ENCODE measurements at places on chromosomes 7 and 10.
A peak's percentile ranks its signal among the peaks of the same experiment; 100 is the strongest.

DNA sequence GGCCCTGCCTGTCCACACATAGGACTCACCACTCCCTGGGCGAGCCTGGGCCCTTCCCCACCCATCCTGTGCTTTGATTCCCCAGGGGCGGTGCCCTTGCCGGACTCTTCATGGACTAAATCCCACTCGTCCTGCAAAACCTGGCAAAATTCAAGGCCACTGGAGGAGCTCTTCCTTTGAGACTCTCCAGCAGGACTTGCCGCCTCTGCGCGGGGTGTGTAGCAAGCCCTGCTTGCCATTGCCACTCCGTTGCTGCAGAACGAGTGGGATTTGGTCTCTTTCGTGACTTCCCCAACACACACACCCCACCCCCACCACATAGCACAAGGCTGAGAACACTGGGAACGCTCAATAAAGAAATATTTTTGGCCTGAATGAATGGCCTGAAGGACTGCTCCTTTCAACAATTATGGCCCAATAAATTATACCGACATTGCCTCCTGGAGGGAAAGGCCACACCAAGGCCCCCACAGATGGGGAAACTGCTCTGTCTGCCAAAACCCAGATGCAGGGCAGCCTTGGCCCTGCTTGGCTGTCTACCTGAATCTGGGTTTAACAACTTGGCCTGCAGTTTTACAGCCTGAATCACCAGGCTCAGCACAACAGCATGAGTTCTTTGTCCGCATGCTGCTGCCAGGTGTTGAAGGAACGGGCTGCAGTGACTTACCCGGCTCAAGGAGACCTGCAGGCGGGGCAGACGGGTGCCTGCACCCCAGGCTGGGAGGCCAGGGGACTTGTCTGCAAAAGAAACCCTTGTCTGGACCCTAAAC, 72.8 kb upstream of the KAT6B start:
- DNase-seq, result no peak

DNA sequence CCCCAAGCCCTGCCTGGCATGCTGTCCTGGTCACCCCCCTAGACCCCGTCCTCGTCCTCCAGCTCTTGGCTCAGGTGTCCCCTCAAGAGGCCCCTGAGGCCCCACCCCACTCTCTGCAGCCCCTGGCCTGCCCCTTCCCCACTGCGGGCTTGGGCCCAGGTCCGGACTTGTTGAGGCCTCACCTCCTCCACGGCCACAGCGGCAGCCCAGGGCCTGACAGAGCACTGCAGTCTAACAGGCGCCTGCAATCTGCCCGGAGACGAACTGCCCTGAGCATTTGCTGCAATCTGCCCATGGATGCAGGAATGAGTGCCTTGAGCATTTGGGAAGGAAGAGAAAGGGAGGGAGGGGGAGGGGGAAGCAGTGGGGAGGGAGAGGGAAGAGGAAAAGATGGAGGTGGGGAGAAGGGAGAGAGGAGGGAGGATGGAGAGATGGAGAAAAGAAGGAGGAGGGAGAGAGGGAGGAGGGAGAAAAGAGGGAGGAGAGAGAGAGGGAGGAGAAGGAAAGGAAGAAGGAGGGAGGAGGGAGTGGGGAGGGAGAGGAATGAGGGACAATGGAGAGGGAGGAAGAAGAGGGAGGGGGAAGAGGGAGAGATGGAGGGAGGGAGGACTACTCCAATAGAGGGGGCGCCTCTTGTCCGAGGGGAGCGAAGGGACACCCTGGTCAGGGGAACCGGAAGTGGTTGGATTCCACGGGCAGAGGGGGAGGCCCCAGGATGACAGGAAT, 73.9 kb downstream of the PDGFA start:
- no peak for DNase-seq

DNA sequence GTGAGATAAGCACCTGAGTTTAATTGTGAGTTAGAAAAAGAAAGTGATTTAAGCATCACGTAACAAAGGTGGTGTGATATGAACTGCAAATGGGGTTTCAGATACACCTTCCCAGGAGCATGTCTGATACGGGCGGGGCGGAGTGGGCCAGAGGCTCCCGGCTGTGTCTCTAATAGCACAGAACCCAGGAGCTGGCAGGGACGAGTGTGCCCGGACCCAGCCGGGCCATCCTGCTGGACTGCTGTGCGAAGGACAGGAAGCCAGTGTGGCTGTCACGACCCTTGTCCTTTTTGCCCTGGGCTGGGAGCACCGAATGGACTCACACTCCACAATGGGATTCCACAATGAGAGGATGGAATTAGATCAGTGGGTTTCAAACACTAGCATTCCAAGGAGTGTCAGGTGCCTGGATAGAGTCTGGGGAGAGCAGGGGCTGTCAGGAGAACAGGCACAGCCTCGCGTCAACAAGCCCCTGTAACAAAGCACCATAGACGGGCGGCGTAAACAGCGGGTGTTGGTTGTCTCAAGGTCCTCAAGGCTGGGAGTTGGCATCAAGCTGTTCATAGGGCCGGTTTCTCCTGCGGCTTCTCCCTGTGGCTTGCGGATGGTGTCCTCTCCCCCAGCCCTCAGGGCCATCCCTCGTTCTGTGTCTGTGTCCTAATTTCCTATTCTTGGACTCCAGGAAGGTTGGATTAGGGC, 242.6 kb upstream of the PITRM1 start:
- no peak for DNase-seq

DNA sequence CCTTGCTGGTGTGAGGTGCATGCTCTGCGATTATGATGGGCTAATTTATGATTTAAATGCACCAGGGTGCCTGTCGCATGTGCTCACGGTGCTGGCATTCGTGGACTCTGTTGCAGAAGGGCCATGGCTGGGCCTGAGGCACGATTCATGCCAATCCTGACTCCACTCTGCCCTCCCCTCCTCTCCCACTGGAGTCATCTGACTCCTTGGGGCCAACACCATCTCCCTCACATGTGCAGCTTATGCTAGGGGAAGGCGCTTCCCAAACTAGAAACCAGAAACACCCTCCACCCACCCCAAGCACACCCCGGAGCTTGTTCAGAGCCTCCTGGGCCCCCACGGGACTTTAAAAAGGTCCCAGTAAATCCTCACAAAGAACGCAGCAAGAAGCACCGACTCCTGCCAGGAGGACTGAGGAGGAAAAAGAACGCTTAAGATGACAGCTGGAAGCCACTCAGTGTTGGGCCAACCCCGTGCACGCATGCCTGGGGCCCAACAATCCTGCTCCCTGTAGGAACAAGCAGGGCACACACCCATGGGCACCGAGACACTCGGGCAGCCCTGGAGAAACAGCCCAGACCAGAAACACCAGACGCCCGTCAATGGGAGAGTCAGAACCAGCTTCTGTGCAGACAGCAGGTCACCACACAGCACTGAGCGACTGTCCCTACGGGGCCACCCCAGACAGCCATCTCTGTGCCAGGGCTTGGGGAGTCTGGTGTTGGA, 14.1 kb downstream of the BRI3 start:
- no peak for DNase-seq

GRCh38 chr10:34524369-34525091, 290.6 kb downstream of the PARD3 start:
- DNase-seq, result no peak

DNA sequence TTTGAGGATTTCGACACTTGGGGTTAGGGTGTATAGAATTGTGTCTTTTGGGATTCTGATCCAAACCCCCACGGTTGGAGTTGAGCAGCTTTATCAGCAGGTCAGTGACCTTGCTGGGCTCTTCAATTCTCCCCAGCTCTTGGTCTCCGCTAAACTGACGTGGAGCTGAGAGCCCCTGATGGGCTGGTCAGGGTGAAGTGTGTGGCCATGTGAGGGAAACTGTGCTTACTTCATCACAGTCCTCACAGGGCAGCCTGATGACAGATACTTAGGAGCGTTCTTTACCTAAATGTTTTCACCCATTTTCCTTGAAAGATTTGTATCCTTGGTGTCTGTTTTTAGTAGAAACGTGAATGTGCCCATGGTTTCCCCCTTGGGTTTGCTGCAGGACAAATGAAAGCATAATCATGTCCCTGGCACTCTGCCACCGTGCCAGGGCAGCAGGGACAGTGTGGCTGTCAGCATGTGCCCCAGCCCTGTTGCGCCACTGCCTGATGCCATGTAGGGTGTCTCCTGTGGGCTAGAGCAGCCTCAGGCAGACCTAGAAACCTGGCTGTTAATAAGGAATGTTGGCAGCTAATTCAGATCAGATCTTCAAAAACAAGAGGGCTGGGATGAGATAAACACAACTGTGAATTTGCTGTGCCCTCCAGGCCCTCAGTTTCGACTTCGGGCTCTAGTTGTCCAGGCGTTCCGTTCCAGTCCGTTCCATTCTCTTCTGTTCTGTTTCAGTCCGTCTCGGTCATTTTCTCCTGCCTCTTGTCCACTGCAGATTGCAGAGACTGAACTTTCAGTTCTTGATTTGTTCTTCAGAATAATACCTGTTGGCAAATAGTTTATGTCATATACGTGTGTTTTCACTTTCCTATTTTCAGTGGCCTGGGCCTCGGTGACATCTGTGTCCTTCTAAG, 96.8 kb downstream of the TRRAP start:
- DNase-seq, result no peak

DNA sequence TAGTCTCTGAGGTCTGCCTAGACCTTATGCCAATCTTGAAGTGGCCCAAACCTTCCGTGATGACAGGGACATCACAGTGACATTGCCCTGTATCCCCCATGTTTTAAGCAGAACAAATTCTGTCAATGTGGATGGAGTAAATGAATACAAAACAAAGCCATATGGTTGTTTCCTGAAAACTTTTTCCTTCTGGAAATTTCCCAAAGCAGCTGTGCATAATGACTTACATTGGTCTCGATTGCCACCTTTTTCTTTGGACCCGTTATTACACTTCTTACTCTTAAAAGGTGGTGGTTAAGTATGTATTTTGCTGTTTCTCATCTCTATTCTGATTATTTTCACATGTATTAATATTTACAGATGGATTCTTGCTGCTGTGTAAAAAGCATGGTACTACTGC, 411.2 kb upstream of the KLF6 start:
- DNase-seq, result no peak

GRCh38 chr7:122014697-122015096, 129.4 kb downstream of the AASS start:
- no peak for DNase-seq

GRCh38 chr10:50674469-50675254, 50.9 kb upstream of the SGMS1 start:
- no peak for DNase-seq

- DNase-seq, result no peak
Observed at GRCh38 chr7:150784954-150785353, 15.2 kb downstream of the TMEM176B start.

GRCh38 chr10:70132098-70133029, at the start of gene AIFM2:
TSS of gene AIFM2 (minus strand) at chr10:70132825. CDS start at chr10:70124084, 8,741 bp downstream.
- no peak for DNase-seq

DNA sequence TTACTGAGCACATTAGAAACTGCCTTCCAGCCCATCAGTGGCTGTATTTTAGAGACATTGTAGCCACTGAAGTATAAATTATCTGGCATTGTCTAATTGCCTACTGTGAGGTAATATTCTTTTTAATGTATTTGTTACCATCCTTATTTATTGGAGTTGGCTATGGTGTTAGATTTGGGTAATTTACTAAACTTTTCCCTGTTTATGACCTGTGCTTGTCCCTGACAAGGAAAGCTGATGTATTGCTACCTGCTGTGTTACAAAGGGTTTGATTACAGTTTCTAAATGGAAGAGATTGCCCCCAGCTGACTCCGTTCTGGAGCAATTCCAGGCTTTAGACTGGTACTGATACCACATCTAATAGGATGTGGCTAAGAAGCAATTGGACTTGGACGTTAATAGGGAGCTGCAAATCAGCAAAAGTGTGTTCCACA, 12.3 kb upstream of the ASCC1 start:
- no peak for DNase-seq

DNA sequence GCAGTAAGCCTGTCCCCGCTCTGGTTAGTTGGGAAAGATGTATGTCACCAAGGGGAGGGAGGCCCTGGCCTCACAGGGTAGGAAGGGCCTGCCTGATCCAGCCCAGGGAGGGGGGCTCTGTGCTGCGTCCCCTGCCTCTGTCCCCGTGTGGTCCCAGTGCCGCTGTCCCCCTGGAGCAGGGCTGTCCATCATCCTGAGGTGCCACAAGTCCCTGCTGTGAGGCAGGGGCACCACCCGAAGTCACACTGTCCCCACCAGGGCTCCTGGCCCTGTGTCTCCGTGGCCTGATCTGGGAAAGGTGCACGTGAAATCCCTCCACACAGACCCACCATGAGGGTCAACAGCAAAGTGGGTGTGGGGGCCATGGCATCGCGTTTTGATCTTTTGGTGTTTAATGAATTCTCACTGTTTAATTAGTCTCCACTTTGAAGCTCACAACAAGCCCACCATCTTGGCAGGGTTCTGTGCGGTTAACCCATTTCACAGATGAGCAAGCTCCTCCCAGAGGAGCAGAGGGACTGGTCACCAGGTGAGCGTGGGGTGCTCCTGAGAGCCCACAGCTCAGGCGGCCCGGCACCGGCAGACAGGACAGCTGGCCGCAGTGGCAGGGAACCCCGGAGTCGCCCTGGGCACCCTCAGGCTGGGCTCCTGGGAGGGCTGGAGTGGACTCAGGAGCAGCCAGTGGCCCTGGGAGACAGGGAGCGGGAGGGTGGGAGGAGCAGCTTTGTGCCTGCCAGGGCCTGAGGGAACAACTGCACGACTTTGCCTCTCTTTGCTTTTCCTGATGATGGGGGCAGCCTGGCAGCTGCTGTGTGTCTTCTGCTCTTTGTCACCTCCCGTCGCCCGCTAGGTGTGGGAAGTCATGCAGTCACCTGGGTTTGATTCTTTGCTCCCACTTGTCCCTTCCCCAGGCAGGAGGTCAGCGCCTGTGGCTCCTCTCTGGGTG, 12.0 kb upstream of the CRYGN start:
- no peak for DNase-seq

GRCh38 chr7:79778786-79779770, 325.6 kb upstream of the MAGI2 start:
- peak; percentile 61 for DNase-seq

GRCh38 chr7:36244429-36244828, 91.4 kb downstream of the EEPD1 start:
- DNase-seq, result no peak

GRCh38 chr10:50437248-50437647, 185.9 kb upstream of the ASAH2 start:
- no peak for DNase-seq

GRCh38 chr7:104397442-104397841, 69.0 kb downstream of the LHFPL3 start:
- no peak for DNase-seq

GRCh38 chr7:151451156-151451555, 11.2 kb upstream of the CRYGN start:
- no peak for DNase-seq

- no peak for DNase-seq
Observed at GRCh38 chr10:112490545-112490944, 43.5 kb downstream of the VTI1A start.
